ENCODE measurements at places on chromosomes 3 and 15. TPM values are rescaled to one million over a fixed set of nuclear protein-coding genes. Genes with fewer than 3 reads are reported as not detected.

DNA sequence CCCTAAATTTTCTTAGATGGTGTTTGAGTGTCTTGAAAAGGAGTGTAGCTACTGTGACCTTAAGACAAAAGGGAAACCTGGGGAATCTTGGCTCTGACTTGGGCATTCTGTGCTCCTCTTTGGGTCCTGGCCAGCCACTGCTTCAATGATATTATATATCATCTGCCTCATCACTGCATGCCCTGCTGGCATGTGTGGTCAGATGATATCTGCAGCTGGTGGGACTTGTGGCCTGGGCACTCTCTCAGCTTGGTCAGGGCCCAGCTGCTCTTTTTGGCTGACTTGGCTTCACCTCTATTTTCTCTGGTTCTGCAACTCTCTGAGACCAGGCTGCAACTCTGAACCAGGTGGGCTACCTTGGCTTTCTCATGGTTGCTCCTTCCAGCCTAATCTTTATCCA lies 446.1 kb upstream of the RARB start:
- no peak for DNase-seq
- H3K4me3 ChIP-seq = no peak overlapping the region
- no peaks in the 10 kb centered on the region for H3K4me1 ChIP-seq

GRCh38 chr3:112802338-112802737 lies 44.3 kb downstream of the CD200R1L start:
- H3K27me3 ChIP-seq = no peaks in the 10 kb centered on the region
- no peaks in the 10 kb centered on the region for H3K36me3 ChIP-seq
- no peak overlapping the region for H3K27ac ChIP-seq

DNA sequence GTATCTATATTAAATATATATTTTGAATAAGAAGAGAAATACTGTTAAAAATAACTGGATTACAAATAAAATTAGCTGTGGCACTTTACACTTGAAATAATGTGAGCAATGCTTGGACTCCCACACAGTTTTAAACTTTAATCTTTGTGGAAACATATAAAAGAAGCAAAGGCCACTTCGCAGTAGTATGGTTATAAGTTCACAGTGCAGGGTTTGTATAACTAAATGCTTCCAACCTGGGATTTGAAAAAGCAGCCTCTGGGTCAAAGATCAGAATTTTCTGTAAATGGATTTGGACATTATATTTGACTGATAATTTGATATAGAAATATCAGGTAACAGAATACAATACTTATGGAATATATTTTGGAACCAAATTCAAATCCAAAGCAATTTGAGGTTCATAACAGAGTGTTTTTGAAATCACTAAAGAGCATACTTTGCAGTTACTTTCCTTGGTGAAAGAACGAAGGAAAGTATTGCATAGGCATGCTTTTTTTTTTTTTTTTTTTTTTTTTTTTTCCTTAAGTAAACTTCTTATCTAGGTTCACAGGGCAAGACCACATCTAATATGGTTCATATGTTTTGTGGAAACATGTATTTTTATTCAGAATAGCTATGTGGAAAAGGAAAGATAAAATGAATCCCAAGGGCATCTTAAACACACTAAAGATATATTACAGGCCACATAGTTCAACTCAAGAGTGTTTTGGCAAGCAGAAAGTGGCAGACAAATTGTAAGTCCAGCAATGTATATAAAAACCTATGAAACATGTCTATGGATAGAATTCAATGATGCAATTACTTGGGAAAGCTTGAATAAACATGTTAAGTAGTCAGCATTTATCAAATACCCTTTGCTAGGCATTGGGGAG lies 47.1 kb upstream of the SGO1 start:
- H3K27ac ChIP-seq = no peak overlapping the region
- H3K4me1 ChIP-seq = no peaks in the 10 kb centered on the region
- DNase-seq = no peak
- no peaks in the 10 kb centered on the region for H3K27me3 ChIP-seq

- H3K4me1 ChIP-seq = no peaks in the 10 kb centered on the region
- no peak overlapping the region for H3K4me3 ChIP-seq
- no peaks in the 10 kb centered on the region for H3K27me3 ChIP-seq
- H3K27ac ChIP-seq = no peak overlapping the region
- no peaks in the 10 kb centered on the region for H3K36me3 ChIP-seq
Observed at GRCh38 chr3:54353946-54354345, 231.6 kb downstream of the CACNA2D3 start.

The SIDT1 gene
- total RNA-seq = 37.6 TPM

The DOCK3 gene
- total RNA-seq = 0.33 TPM

Data from spleen (tissue), 13 donors.